AG09309 (cell line): ENCODE measurements at places on chromosomes 13 and 19.
A peak's percentile ranks its signal among the peaks of the same experiment; 100 is the strongest.

- DNase-seq, result peak; percentile 28
Measured at GRCh38 chr19:35519291-35519690, 5.8 kb upstream of the DMKN start.

DNA sequence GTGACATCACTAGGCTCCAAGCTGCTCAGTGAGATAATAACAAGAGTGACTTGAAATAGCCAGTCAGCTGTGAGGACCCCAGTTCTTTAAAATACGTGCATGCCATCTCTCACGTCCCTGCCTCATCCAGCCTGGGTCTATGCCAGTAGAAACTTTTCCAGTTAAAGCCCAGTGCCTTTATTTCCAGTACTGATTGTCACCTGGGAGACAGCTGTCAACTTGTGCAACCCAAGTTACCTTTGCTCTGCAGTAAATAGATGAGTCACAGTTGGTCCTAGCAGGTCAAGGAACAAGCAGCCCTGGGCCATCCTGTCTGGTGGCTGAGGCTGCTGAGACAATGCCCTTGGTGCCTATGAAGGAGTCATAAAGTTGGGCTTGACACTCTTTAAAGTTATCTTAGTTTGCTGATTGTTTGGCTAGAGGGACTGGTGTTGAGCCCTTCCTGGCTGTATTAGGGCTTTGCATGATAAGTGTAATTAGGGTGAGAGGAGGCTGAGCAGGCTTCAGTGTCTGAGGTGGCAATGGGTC lies 228.7 kb downstream of the LACC1 start:
- DNase-seq, result no peak

DNA sequence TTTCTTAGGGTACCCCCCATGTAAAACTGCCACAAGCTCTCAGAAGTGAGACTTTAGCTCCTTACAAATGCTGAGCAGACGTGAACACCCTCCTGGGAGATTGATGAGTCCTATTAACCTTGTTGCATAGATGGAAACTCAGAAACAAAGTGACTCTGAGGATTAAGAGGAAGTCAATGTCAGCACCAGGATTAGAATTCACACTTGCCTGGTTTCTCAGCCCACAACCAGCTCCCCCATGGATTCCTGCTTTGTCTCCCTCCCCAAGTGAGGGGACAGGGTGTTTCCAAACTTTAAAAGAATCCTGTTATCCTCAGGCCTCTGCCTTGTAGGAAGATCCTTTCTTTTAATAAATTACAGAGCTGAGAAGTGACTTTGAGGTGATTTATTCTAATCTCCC lies 324.4 kb downstream of the NDFIP2 start:
- DNase-seq, result no peak

GRCh38 chr19:28437390-28438346 lies 775.3 kb downstream of the UQCRFS1 start:
- no peak for DNase-seq

DNA sequence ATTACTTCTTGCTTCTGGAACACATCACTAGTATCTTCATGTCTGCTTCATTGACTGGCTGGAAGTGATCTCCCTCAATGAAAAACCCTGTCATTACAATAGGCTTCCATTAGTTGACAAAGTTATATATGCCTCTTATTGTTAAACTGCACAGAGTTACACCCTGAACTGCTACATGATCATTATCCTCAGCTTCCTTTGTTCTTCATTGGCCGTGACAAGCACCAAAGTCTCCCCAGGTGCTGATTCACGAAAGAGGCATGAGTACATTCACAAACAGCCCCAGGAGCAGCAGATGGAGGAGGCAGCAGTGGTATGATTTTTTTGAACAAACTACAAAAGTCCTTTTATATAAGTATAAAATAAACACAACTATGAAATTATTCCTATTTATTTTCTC lies 51.4 kb downstream of the VWA8 start:
- DNase-seq, result no peak

- DNase-seq, result peak; percentile 28
Measured at GRCh38 chr19:37691881-37692504, 27.6 kb downstream of the ZNF607 start.

GRCh38 chr13:83377491-83377890 lies 504.8 kb downstream of the SLITRK1 start:
- DNase-seq, result no peak

DNA sequence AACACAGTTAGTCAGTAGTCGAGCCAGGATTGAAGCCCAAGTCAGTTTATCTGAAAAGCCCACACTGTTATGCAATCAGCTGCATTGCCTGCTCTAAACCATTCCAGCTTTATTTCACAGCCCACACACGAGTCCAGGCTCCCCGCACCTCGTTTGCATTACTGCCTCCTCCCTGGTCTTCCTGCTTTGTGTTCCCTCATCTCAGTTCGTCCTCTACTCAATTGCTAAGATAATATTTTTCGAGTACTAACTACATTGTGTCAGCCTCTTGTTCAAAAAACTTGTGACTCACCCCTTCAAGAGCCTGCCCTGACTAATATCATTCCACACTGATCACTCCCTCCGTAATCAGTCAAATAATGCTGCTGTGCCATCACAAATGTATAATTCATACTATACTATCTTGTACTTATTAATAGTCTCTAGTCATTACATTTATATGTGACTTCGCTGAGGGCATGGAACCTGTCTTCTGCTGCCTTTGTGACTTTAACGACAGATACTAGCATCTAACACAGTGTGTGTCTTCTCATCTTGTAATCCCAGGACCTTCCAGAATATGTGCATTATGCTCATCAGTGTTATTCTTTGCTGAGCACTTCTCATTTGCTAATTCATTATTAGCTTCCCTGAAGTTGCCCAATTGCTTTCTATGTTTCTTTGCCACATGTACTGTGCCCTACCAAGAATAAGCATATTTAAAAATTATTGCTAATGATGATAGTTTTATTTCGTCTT lies 26.2 kb upstream of the WDFY2 start:
- DNase-seq, result peak; percentile 55

DNA sequence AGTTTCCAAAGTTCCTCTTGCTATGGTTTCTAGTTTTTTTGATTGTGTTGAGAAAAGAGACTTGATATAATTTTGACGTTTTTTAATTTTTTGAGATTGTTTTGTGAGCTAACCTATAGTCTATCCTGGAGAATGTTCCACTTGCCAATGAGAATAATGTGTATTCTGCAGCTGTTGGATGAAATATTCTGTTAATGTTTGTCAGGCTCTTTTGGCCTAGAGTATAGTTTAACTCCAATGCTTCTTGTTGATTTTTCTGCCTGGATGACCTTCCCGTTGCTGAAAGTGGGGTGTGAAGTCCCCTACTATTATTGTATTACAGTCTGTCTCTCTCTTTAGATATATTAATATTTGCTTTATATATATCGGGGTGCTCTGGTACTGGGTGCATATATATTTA lies 40.0 kb downstream of the RASA3 start:
- DNase-seq, result no peak

- no peak for DNase-seq
Measured at GRCh38 chr13:107117327-107118012, 549.5 kb upstream of the ARGLU1 start.

GRCh38 chr19:9205501-9206113 lies 13.8 kb downstream of the OR7D4 start:
- DNase-seq, result peak; percentile 28

DNA sequence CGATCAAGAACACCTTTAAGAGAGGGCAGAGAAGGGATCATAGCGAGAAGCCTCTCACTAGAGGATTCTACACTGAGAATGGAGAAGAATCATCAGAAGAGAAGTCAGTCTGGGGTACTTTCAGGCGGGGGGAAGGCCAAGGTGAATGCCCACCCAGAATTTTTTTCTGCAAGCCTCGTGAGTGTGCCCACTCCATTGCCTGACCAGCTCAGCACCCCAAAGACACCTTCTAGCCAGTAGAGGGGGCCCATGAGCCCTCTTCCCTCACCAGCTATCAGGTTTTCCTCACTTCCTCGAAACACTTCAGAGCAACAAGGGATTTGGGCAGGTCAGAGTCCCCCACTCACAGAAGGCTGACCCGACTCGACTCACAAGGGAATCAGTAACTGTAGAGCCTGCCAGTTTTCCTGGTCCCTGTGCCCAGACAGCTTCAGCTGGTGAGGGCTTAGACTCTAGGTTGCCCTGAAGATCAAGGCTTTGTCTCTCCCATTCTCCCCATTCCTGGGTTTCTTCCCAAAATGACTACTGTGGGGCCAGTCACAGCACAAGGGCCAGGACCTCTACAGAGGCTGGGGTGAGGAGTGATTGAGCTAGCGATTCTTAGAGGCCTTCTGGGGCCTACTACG lies 18.4 kb downstream of the NLRP13 start:
- DNase-seq, result no peak

GRCh38 chr13:43303033-43303729 lies 279.8 kb downstream of the DNAJC15 start:
- DNase-seq, result no peak

DNA sequence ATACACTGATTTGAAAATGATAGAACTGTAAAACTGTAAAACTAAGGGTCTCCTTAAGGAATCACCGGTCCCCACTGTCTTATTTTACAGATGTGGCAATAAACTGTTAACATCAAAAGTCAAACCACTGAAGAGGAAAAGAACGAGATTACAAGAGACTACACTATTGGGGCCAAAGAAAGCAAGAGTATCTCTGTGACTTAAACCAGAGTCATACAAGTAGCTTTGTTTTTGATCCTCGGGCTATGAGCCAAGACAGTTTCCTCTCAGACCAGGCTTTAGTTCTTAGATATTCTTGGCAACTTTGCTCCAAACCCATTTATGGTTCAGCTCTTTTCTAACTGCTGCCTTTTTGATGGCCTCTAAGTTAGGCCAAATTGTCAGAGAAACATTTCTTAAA lies 113.8 kb downstream of the TBC1D4 start:
- peak; percentile 83 for DNase-seq

DNA sequence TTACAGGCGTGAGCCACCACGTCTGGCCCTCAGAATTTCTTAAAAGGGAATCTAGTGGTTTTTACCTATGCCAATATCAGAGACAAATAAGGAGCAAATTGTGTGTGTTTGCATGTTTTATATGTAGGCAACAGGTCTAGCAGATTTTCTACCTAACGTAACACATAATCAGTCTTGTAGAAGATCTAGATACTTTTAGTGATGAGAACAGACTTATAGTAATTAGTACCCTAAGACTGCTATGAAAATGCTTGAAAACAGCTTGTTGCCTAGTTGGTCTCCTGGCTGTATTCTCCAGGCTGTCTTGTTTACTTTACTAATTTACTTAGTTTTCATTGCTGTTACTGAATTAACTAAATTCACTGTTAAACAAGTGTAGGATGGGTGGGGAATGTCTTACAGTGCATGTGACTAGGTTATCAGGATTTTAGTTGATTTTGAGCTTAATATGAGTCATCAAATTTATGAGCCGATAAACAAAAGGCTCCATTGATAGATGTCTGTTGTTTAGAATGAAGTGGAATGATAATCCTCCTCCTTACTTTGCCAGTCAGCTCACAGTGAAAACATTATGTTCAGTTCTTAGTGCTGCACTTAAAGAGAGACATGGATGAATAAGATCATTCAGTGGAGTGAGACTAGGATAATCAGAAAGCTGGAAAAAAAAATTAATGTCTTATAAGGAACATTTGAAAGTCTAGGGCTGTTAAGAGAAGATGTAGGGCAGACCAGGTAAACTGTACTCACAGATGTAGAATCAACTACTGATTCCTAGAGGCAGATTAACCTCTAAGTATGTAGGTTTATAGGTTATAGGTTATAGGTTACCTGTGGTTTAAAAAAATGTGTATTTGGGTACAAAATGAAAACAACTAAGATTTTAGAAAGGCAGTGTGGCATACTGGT lies 22.4 kb downstream of the GTF2F2 start:
- no peak for DNase-seq

DNA sequence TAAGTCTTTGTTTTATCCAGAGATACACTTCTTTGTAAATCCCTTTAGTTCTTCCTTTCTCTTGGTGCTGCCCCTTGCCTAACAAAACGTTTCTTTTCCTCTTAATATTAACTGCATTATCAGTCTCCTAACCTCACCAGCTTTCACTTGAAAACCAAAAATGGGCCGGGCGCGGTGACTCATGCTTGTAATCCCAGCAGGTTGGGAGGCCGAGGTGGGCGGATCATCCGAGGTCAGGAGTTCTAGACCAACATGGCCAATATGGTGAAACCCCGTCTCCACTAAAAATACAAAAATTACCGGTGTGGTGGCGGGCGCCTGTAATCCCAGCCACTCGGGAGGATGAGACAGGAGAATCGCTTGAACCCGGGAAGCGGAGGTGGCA lies 329.8 kb upstream of the MIR17HG start:
- no peak for DNase-seq

GRCh38 chr13:45623516-45624090 lies 8.1 kb upstream of the ERICH6B start:
- no peak for DNase-seq

GRCh38 chr13:105918842-105919741 lies 616.4 kb downstream of the EFNB2 start:
- DNase-seq, result no peak
